Natural killer cell treated with Interleukin-12 subunit alpha and Interleukin-12 subunit beta and Interleukin-15 and Interleukin-18, amount 100 ng/mL, for 72 hours (primary cell): ENCODE measurements at places on chromosomes 1 and 21. TPM values are rescaled to one million over a fixed set of nuclear protein-coding genes. Genes with fewer than 3 reads are reported as not detected.

- DNase-seq = peak; percentile 78
- H3K4me3 ChIP-seq = peak overlapping the region; percentile 86
- H3K27ac ChIP-seq = peak overlapping the region; percentile 62
- peaks cover 26% of the 10 kb centered on the region for H3K4me1 ChIP-seq
- peaks cover 13% of the 10 kb centered on the region for H3K27me3 ChIP-seq
Measured at GRCh38 chr1:234478152-234478480, 863 bp downstream of the TARBP1 start.

The HEYL gene
- total RNA-seq = not detected

DNA sequence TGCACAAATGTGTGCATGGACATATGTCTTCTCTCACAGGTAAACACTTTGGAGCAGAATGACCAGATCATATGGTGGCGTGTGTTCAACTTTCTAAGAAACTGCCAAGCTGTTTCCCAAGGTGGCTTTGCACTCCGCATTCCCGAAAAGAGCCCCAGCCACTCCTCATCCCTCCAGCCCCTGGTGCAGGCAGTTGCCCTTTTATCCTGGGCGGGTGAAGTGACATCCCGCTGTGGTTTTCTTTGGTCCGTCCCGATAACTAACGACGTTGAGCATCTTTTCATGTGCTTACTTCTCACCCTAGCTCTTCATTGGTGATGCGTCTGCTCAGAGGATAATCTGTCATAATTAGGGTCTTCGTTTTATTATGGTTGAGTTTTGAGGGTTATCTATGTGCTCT is 612.5 kb downstream of the MATN1 start:
- H3K36me3 ChIP-seq = no peaks in the 10 kb centered on the region
- DNase-seq = no peak
- H3K27me3 ChIP-seq = peaks cover 41% of the 10 kb centered on the region
- H3K27ac ChIP-seq = no peak overlapping the region
- H3K4me3 ChIP-seq = no peak overlapping the region

DNA sequence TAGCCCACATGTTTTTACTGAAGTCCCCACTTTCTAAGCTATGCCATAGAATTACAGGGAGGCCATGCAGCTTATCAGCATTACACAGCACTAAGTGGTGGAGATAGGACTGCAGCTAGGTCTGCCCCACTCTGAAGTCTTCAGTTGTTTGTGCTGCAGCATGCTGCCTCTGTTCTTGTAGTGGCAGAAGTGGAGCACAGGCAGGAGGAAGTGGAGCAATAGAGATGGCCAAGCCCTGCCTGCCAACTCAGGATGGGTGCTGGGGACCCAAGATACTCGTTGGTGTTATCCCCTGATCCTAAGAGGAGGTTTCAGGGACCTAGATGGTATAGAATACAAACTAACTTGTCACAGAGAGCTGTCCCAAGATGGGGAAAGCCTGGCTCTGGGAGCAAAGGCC is 12.9 kb downstream of the MRPL37 start:
- H3K4me1 ChIP-seq = peaks cover 18% of the 10 kb centered on the region
- H3K36me3 ChIP-seq = peaks cover 45% of the 10 kb centered on the region
- H3K27me3 ChIP-seq = no peaks in the 10 kb centered on the region
- no peak overlapping the region for H3K27ac ChIP-seq
- DNase-seq = no peak
- H3K4me3 ChIP-seq = no peak overlapping the region

DNA sequence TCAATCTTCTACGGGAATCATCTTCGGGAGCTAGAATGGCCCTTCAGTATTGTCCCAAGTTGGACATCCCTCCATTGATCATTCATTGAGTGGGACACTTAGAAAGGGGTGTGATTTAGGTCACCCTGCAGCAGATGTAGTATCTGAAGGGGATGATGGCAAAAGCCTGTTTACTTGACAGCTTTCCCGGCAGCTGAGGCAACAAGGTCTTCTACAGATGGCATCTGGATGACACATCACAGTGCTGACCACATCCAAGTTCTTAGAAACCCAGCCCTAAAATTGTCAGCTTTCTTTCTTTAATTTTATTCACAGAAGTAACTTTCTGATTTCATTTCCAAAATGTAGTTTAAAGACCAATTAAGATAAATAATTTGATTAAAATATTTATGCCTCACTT is 150.3 kb downstream of the AMY1C start:
- DNase-seq = no peak
- H3K27me3 ChIP-seq = no peaks in the 10 kb centered on the region
- H3K4me1 ChIP-seq = no peaks in the 10 kb centered on the region
- H3K4me3 ChIP-seq = no peak overlapping the region
- no peak overlapping the region for H3K27ac ChIP-seq
- peaks cover 11% of the 10 kb centered on the region for H3K36me3 ChIP-seq

GRCh38 chr1:75996196-75996595 is 64.0 kb upstream of the ASB17 start:
- H3K4me1 ChIP-seq = no peaks in the 10 kb centered on the region
- no peak overlapping the region for H3K4me3 ChIP-seq
- no peak for DNase-seq
- no peak overlapping the region for H3K27ac ChIP-seq

- no peaks in the 10 kb centered on the region for H3K36me3 ChIP-seq
- H3K4me3 ChIP-seq = no peak overlapping the region
- DNase-seq = no peak
- H3K4me1 ChIP-seq = no peaks in the 10 kb centered on the region
- peaks cover 2% of the 10 kb centered on the region for H3K27me3 ChIP-seq
- no peak overlapping the region for H3K27ac ChIP-seq
Measured at GRCh38 chr1:24052220-24052619, 59.7 kb downstream of the MYOM3 start.

The ADPRS gene
- 43.5 TPM for total RNA-seq
